ENCODE measurements at places on chromosomes 6 and 20.

GRCh38 chr20:58642441-58642840 is 8.6 kb upstream of the STX16 start:
- DNase-seq: no peak

GRCh38 chr6:87397656-87398055 is 10.1 kb upstream of the CFAP206 start:
- no peak for DNase-seq

- DNase-seq: no peak
Measured at GRCh38 chr6:131226459-131227157, 91.3 kb downstream of the AKAP7 start.

GRCh38 chr6:53792973-53793317 is 1.9 kb upstream of the LRRC1 start:
- no peak for DNase-seq

- no peak for DNase-seq
Measured at GRCh38 chr6:104017410-104018381, 842.0 kb downstream of the HACE1 start.

DNA sequence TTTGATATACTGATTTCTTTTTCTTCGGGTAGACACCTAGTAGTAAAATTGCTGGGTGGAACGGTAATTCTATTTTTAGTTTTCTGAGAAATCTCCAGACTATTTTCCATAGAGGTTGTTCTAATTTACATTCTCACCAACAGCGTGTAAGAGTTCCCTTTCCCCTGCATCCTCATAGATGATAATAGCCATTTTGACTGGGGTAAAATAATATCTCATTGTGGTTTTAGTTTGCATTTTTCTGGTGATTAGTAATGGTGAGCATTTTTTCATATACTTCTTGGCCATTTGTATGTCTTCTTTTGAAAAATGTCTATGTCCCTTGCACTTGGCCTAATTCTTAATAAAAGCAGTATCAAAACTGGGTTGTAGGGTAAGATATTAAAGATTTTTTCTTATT is 148.9 kb upstream of the SIM1 start:
- DNase-seq: no peak

DNA sequence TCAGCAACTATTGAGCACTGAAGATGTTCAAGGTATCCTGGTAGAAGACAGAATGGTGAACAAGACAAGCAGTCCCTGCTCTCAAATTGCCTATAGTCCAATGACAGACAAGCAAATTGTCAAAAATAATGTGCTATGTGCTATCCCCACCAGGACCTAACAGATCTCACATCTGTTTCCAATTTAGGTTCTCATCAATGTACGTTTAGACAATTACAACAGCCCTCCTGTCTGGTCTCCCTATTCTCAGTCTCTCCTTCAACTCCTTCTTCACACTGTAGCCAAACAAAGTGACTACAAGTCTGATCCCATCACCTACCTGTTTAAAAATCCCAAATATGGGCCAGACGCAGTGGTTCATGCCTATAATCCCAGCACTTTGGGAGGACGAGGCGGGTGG is 7.5 kb downstream of the TAPBP start:
- no peak for DNase-seq

DNA sequence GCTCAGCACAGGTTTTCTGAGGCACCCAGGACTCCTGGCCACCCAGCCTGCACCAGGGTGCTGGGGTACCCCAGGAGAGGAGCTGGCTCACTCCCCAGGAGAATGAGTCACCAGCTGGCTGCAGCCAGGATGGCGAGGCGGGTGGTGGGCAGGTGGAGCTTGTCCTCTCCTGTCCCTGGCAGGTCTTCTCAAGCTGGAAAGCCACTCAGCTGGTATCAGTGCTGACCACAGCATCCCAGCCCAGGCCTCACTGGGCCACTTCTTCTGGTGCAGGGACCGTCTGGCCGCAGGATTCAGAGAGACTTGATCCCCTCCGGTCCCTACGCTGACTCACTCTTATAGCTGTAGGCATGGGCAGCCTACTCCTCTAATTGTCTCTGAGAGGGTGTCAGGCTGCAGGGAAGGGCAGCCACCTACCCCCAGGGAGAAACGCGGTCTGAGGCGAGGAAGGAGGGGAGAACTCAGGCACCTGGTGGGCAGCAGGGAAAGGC is 22.2 kb downstream of the TFEB start:
- DNase-seq: no peak

DNA sequence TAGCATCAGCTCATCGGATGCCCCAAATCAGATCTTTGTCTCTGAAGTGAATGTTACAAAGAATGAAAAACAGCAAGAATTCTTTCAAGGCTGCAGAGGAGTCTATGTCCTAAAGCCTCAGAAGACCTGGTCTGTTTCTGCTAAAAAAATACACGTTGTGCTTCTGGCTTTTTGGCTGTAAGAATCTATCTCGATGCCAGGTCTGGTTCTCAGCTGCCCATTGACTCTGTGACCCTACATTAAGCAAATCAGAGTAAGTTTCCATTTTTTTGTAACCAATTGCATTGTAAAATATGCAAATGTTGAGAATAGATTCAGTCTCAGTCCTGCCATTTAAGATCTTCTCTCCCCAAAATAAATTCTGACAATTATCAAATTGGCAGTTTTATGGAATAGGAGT is 705.4 kb downstream of the RFPL4B start:
- no peak for DNase-seq

DNA sequence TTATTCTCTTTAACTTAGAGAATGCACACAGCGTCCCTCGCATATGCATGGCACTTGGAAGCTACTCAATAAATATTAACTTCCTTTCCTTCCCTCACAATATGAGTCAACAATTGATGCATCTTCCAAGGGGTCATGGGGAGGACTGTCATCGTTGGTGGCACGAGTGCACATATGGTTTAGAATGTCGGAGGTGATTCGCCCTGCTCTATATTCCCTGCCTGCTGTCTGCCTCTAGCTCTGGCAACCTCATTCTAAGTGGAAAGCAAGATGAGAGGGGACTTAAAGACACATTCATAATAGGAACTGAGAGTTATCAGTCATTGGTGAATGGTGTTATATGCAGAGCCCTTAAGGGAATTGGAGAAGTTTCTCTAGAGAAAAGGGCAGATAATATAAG is 44.6 kb downstream of the MAK start:
- no peak for DNase-seq

DNA sequence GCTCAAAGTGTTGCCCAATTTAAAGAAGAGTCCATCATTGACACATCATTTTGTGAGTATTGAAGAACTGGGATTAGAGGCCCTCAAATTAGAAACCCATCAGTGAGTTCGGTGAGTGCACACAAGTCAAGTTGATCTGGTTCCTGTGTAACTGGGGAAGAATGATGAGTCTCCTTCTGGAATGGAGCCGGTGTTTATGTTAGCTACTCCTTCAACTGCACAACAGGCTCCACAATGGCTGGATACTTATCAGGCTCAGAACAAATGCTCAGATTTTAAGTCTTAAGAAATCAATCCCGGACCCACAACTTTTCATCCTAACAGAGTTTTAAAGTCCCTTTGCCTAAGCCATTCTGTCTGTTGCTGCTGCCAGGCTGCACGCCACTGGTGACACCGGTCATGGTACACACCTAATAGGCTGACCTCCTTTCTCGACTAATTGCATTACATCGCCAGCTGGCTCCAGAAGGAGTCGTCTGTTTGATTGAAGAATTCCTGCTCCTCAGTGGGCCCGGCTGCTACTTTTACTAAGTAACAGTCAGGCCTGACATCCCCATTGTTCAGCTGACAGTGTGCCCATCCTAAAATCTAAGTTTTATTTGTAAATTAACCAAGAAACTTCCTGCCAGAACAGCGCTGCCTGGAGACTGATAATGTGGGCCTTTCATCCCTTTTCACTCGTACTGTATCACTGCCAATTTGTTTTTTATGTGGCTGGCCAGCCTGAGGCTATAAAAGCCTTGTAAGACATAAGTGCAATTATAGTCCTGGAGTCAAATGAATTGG is 130.4 kb downstream of the INSM1 start:
- DNase-seq: no peak

DNA sequence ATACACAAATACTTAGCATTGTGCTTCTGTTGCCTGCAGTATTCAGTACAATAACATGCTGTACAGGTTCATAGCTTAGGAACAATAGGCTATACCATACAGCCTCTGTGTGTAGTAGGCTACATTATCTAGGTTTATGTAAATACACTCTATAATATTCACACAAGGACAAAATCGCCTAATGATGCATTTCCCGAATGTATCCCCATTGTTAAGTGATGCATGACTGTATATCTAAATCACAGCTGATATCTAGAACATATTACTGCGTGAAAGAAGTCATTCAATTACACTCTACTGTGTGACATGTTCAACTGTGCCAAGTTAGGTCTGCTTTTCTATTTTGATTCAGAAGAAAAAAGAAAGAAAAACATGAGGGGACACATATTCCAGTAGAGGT is 633.5 kb downstream of the RFPL4B start:
- no peak for DNase-seq

GRCh38 chr20:4235512-4236043 is 220.2 kb upstream of the RNF24 start:
- no peak for DNase-seq

DNA sequence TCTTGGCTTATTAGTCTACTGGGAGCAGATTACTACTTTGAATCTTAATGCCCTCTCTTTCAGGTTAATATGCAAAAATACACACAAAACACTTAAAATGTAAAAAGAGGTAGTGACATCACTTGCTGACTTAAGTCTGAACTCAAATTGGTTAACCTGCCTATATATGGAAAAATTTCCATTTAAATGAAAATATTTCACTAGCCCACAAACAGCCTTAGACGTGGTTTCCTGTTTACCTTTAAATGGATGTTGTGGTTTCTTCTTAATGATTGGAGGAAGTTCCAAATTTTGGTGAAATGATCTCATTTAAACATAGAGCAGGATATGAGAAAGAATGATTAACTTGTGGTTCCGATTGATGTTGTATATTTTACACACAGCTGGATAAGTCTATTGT is 553.7 kb downstream of the CD109 start:
- no peak for DNase-seq

GRCh38 chr6:259901-260508 is 32.3 kb upstream of the DUSP22 start:
- no peak for DNase-seq

DNA sequence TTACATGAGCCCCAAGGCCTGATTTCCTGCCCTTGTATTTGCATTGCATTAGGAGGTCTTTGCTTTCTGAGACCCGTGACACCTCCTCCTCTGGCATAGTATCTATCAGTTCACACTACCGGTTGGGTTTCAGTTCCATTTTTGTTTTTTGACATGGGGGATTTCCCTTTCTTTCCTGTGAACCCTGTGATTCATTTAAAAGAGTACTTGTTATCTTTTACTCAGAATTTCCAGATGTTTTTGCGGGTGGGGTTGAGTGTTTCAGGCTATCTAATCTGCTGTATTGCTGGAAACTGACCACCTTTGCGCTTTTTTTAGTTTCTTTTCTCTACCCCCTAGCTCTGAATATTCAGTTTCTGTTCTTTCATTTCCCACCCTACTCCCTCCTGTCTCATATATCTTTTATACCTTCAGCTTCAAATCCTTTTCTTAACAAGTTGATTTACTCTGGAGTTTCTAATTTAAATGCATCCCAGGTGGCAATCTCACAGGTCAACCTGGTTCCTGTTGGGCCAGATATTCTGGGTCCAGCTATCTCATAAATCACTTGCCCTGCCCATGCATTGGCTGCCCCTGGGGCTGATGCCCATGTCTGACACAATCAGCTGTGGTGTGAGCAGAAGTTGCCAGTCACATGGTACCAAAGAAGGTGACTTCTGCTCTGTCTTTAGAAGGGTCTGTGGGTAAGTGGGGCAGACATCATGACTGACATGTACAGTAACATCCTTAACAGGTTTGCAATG is 14.3 kb upstream of the NCOA3 start:
- DNase-seq: peak; percentile 51

GRCh38 chr6:134235937-134236751 is 81.8 kb downstream of the SGK1 start:
- peak; percentile 6 for DNase-seq

- DNase-seq: no peak
Measured at GRCh38 chr6:147447835-147448611, 60.5 kb upstream of the SAMD5 start.

GRCh38 chr20:45363611-45364492 is 896 bp downstream of the SYS1 start:
- no peak for DNase-seq

DNA sequence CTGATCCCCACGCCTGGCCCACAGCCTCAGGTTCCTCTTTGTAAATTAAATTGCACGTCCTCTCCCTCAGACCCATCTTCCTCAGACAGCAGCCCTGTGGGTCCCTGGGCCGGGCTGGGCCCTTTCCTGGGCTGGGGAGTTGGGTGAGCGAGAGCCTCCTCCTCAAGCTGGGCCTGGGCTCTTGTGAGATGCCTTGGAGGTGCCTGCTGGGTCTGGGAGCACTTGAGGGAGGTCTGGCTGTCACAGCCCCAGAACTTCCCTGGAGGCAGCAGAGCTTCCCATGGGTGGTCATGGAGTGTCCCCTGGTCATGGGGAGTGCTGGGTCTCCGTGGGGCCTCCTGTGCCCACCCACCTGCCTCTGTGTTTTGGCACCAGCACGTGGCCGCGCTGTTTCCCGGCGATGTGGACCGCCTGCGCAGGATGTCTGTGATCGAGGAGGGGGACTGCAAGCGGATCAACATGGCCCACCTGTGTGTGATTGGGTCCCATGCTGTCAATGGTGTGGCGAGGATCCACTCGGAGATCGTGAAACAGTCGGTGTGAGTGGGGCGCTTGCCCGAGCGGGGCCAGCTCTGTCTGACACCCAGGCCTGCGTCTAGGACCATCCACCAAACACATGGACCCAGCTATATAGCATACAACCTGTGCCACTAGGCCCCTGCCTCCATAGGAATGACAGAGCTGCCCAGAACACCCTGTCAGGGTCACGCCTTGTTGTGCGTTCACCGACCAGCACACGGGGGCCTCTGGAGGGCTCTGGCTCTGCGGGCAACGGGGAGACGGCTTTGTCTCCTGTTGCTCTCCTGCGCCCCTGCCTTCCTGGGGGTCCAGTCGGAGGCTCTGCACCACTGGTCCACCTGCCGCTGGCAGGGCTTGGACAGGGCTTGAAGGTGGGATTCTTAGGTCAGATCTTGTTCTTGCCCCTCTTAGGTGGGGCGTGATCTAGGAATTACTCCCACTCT is 33.0 kb downstream of the PYGB start:
- DNase-seq: no peak

- peak; percentile 45 for DNase-seq
Measured at GRCh38 chr6:52394251-52394666, 25.9 kb upstream of the EFHC1 start.

- no peak for DNase-seq
Measured at GRCh38 chr6:74507649-74508048, 698.2 kb downstream of the COL12A1 start.

DNA sequence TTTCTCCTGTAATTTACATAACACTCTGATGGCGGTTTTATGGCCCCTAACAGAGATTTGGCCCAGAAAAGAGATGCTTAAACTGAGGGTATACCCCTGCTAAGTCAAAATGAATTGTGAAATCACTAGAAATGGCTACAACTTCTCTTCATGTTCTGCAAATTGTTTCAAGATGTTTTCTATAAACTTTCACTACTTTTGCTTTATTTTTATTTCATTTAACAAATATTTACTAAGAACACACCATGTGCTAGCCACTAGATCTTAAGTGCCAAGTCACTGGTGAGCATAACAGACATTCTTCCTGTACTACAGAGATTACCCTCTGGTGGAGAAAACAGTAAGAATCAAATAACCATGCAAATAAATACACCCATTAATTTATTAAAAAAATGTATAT is 87.6 kb downstream of the KCNQ5 start:
- DNase-seq: no peak

All from CD4-positive, alpha-beta T cell treated with Interleukin-6 for 4 hours (primary cell).